ENCODE measurements at places on chromosomes 5 and 9.

- DNase-seq, result no peak
These were observed 27.6 kb upstream of the FSTL4 start for GRCh38 chr5:133639850-133640528.

GRCh38 chr5:139079225-139079990, 118.8 kb downstream of the SIL1 start:
- DNase-seq, result no peak

DNA sequence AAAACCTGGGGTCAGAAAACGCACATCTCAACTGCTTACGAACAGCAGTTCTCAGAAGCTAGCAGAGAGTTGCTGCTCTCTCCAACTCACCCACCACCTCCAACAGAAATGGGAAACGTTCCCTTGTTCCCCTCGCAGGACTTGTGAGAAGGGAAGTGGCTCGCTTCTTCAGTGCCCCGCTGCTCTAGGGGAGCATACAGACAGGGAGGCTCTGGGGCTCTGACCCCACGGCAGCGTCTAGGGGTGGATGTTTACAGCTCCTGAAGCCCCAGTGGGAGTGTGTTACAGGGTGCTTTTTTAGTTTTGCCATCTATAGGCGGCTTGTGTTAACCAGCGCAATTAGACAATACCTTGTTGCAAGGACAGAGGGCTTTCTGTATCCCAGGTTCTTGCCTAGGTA, 267.7 kb upstream of the ACTBL2 start:
- no peak for DNase-seq

DNA sequence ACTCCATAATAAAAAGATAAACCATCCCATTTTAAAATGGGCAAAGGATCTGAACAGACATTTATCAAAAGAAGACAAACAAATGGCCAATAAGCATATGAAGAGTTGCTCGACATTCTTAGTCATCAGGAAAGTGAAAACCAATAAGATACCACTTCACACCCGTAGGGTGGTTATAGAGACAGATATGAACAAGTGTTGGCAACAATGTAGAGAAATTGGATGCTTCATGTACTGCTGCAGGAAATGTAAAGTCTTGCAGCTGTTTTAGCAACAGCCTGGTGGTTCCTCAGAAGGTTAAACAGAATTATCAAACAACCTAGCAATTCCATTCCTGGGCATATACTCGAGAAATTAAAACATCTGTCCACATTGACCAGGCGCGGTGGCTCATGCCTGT, 42.5 kb downstream of the GTF3C4 start:
- no peak for DNase-seq

- DNase-seq, result peak; percentile 24
These were observed 13.1 kb downstream of the LRRC26 start for GRCh38 chr9:137156567-137157375.

DNA sequence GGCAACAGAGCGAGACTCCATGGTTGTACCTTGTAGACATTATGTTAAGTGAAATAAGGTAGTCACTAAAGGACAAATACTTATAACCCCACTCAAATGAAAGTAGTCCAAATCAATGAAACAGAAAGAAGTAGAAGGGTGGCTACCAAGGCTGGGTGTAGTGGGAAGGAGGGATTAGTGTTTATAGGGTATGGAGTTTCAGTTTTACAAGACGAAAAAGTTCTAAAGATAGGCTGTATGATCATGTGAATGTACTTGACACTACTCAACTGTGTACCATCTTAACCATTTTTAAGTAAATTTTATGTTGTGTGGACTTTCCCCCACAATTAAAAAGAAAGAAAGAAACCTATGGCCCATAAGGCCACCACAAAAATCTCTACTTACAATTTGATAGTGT, 32.2 kb downstream of the ALDH7A1 start:
- DNase-seq, result no peak

GRCh38 chr5:174047472-174048099, 2.1 kb downstream of the NSG2 start:
- no peak for DNase-seq

- no peak for DNase-seq
These were observed 40.0 kb downstream of the PIK3R1 start for GRCh38 chr5:68255305-68256120.

DNA sequence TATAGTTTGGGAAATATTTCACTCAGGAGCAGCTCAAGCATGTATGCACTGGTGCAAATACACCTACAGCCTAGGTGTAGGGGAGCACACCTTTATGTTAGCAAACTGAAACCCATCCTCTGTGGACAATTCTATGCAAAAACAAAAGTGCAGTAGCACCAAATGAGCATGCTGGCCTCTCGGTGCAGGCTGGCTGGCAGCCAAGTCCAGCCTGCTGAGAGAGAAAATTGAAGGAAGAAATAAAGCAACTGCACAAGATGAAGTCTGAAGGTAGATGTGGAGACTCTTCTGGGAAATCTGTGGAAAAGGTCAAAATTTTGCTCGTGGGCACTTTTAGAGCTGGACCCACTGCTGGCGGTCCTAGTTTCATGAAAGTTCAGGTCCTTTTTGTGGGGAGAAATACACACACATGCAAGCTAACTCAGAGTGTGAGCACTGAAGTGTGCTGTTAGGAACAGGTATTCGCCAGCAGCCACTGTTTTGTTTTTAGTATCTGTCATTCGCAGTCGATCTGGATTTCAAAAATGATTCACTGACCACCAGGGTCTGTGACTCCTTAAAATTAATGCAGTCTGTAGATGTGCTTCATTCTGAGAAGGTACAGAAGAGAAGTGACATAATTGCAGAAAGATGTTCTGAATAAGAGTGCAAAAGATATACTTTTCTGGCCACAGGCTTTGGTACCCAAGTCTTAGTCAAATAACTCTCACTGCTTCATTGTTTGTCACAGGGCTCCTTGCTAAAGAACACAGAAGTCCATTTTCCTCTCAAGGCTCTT, 281.7 kb downstream of the PARP8 start:
- no peak for DNase-seq

DNA sequence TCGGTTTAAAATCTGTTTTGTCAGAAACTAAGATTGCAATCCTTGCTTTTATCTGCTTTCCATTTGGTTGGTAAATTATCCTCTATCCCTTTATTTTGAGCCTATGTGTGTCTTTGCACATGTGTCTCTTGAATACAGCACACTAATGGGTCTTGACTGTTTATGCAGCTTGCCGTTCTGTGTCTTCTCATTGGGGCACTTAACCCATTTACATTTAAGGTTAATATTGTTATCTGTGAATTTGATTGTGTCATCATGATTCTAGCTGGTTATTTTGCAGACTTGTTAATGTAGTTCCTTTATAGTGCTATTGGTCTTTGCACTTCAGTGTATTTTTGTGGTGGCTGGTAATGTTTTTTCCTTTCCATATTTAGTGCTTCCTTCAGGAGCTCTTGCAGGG, 36.3 kb upstream of the SMIM15 start:
- no peak for DNase-seq

DNA sequence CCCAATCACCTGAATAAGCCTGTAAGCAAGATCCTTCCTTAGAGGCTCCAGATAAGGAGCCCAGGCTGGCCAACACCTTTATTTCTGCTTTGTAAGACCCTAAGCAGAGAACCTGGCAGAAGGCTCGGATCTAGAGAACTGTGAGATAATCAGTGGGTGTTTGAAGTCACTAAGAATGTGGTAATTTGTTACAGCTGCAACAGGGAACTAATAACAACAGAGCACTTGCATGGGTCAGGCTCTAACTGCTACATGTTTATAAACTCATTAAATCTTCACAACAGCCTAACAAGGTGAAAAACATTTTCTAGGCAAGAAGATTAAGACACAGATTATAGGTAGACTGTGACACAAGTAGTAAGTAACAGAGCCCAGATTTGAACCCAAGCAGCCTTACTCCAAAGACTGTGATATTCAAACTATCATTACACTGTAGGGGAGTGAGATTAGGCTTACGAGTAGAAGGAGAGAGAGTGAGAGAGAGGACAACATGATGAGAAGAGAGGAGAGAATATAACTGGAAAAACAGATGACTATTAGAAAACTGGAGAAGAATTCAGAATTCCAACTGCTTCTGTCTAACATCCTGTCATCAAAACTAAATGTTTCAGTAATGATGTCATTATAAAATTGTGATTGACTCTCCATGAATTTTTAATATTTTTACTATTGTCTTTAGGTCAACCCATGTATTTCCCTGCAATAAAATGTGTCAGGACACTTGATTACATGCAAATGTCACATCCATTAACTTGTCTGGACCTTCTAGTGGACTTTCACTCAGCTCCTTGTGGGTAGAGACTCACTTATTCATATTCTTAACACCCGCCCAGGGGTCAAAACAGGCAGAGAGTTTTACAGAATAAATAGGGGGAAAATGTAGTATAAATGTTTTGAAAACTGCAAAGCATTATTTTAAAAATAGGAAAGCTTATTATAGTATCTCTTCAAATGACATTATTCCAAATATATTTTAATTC, 290.9 kb upstream of the RGMB start:
- DNase-seq, result no peak

DNA sequence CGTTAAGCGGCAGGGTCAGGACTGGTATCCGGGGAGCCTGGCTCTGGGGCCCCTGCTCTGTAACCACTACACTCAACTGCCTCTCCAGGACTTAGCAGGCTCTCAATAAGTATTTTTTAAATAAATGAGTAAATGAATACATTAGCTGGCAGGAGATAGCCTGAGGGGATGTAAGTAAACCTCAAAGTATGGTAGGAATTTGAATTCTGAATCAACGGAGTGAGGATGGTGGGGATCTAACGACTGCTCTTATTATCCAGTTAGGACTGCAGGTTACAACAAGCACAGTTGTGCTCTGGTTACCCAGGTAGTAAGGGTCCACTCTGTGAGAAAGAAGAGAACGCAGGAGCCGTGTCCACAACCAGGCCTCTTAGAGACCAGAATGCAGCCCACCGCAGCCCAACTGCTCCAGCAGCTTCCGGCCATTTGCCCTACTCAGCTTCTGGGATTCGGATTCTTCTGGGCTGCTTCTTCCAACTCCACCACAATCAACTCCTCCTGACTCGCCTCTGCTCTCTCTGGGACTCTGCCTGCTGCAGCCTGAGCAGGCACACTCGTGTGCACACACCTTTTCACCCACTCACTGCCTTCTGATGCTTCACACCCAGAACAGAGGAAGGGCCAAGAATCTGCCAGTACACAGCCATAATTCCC, 52.6 kb downstream of the MED27 start:
- DNase-seq, result no peak

- DNase-seq, result peak; percentile 75
These were observed 38.3 kb upstream of the CKMT2 start for GRCh38 chr5:81194633-81195334.

- no peak for DNase-seq
These were observed 1141.1 kb upstream of the ACO1 start for GRCh38 chr9:31243386-31243785.

DNA sequence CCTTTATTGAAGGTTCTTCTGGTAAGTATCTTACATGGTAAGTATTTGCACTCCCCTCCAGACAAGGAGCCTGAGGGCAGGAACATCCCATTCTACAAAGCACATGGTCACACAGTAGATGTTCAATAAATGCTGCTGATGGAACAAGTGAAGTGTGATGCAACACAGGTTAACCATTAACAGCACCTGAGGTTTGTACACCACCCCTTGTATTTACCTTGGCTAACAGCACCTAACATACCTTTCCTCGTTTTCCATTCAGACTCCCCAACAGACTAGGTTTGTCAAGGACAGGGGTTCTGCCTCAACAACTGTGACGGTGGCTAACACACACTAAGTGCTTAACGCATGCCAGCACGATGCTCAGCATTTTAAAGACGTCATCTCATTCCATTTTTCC, 213.6 kb downstream of the MAPKAP1 start:
- no peak for DNase-seq

GRCh38 chr9:13461414-13461991, 182.0 kb upstream of the MPDZ start:
- no peak for DNase-seq

- DNase-seq, result no peak
These were observed 517 bp downstream of the KCNN2 start for GRCh38 chr5:114362197-114362976.

- no peak for DNase-seq
These were observed 20.8 kb upstream of the FIBCD1 start for GRCh38 chr9:130959809-130960334.

DNA sequence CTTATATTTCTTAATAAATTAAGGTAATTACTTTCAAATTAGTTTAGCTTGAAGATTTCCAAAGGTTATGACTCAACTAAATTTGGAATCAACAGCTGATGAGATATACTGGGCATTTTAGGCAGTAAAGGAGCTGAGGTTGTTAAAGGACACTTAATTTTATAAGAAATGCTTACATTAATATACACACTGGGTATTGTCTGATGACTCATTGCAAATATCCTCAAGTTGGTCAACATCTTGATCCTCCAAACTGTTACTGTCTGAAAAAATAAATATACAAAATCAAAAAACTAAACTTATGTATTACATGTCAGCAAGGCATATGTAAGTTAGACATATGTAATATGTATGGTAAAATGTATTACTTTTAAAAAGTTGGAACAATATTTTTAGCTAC, 3.4 kb downstream of the GFM2 start:
- DNase-seq, result no peak

DNA sequence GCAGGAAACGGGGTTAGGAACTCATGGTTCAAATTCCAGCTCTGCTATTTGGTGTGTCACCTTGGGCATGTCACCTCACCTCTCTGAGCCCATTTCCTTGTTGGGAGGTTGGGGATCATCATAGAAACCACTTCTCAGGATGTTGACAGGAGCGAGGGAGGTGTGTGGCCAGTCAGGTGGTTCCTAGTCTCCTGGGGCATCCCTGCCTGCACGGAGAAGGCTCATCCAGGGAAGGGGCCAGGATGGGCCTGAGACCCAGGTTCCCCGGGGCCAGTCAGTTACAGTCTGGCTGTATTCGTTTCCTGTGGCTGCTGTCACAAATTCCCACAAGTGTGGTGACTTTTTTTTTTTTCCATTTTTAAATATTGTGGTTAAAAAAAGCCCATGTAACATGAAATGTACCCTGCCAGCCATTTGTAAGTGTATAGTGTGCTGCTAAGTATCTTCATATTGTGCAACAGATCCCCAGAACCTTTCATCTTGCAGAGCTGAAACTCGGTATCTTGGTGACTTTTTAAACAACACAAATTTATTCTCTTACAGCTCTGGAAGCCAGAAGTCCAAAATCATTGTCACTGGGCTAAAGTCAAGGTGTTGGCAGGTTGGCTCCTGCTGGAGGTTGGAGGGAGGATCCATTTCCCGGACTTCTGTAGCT, 78.7 kb upstream of the UNC5A start:
- DNase-seq, result no peak

DNA sequence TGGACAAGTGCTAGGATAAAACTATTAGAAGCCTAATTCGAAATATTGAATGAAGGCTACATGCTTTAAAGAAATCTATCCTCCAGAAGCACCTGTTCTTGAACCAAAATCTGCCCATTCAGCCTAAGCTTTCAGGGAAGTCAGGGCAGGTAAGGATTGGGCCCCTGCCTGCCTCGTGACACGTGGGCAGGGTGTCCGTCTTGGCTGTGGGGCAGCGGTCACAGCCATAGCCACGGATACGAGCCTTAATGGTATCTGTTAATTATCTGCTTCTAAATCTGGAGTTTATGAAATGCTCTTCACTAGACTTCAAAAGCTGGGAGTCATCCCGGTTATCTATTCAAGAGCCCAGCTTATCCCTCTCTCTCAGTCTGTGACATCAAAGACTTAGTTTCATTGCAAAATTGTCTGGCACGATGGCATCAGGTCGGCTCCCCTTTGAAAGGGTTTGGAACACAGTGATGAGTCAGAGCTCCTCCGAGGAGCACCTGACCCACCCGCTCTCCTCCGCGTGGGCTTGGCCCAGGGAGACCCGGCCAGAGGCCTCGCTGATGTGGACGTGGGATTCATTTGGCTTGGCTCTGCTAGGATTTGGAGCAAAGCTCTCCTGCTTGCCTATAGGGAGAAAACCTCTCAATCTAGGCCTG, 135.9 kb downstream of the MACROH2A1 start:
- no peak for DNase-seq

Data from stimulated activated CD4-positive, alpha-beta T cell treated with anti-CD3 and anti-CD28 coated beads, Interleukin-1b, Interleukin-23, amount 100 ng/mL, for 1 hour (primary cell).